SK-N-DZ (cell line): ENCODE measurements at places on chromosomes 5 and 9.

GRCh38 chr5:117315170-117315569 is 740.5 kb upstream of the SEMA6A start:
- DNase-seq, result no peak

DNA sequence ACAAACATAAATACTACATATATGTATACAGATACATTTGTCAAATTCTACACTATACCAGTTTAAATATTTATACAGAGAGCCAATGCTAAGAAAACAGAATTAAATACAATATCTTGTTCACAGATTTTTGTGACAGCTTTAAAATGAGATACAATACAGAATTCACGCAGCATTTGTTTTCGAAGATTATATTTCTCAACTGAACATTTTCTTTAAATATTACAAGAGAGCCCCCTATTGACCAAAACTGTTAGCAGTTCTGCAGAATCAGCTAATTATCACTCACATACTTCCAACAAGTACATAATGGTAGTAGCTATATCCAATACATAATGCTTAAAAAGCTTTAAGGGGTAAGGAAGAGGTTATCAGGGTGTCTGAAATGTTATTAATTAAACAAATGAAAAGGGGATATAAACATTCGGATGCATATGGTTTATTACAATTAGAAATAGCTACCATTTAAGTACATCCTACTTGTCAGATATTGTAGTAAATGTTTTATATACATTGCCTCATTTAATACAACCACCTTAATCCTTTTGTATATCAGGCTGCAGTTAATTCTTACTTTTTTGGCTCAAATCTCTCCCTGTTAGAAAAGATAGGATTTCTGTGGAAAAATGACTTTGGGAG is 31.7 kb downstream of the ZDHHC21 start:
- peak; percentile 21 for DNase-seq

GRCh38 chr9:87451149-87451548 is 46.5 kb upstream of the DAPK1 start:
- no peak for DNase-seq

GRCh38 chr9:129632460-129632859 is 6.5 kb downstream of the NTMT1 start:
- DNase-seq, result no peak

- DNase-seq, result no peak
These were observed 26.7 kb downstream of the FAM219A start for GRCh38 chr9:34431667-34432066.

DNA sequence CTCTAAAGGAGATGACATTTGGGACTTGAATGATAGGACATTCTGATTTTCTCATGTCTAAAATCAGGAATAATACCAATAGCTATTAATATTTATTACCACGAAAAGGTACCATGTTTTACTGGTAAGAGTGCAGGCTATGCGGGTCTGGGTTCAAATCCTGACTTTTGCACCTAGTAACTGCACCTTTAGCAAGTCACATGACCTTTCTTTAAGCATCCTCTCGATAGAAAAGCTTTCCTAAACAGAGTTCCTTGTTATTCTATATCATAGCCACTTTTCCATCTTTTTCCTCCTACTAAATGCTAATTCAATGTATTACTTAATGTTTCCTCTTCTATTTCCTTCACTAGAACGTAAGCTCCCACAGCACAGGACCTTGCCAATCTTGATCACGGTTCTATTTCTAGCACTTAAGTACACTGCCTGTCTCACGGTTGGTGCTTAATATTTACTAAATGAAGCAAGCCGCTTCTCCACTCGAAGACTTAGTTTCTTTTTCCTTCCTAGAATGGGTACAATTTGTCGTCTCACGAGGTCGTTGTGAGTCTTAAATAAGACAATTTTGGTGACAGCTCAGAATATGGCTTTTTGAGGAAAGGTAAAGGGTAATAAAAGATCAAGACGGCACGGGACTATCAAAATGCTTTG is 816 bp downstream of the RBM18 start:
- no peak for DNase-seq

DNA sequence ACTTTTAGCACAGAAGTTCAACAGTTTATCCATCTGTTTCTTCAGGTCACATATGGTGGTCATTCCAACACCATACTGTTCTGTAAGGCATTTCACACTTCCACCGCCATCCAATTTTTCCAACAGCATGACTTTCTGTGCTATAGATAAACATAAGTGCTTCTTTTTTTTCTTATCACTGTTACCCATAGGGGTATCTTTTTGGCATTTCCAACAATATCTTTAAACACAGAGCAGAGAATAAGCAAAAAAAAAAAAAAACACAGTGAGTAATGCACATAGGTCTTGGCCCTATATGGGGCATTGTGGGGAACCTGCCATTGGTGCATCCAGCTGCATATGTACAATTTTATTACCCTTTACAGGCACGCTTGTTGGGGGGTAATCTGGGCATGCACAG is 12.2 kb upstream of the ZNF367 start:
- no peak for DNase-seq

- no peak for DNase-seq
These were observed 44.2 kb upstream of the TLX3 start for GRCh38 chr5:171264843-171265242.

GRCh38 chr5:4777435-4777834 is 362.7 kb upstream of the ADAMTS16 start:
- no peak for DNase-seq

- DNase-seq, result no peak
These were observed 15.1 kb downstream of the GPSM1 start for GRCh38 chr9:136342181-136343120.

DNA sequence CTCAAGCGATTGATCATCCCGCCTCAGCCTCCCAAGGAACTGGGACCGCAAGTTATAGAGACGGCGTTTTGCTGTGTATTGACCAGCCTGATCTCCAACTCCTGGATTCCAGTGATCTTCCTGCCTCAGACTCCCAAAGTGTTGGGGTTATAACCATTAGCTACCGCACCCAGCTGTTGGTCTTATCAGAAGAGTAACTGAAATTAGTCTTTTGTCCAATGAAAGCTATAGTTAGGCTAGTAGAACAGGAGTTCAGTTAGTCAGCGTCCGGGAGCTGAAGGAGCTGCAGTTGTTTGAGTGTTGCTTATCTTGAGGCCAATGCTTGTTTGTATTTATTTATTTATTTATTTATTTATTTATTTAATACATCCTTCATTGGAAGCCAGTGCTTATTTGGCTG is 3.2 kb upstream of the MIGA2 start:
- DNase-seq, result no peak

DNA sequence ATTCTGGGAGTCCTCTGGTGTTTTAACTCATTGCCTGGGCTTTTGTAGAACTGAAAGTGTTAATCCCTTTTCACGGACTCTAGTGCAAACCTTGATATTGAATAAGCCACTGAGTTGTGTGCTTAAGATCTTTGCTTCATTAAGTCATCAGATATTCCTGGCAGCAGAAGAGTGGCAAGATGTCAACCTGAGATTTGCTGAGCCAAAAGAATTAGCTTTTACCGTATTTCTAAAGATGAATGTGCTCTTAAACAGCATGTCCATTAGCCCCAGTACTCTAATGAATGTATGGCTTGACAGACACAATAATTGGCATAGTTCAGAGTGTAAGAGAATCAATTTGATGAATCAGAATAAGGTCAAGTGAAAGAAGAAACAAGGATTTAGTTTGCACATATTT is 87.2 kb upstream of the CDH6 start:
- no peak for DNase-seq

DNA sequence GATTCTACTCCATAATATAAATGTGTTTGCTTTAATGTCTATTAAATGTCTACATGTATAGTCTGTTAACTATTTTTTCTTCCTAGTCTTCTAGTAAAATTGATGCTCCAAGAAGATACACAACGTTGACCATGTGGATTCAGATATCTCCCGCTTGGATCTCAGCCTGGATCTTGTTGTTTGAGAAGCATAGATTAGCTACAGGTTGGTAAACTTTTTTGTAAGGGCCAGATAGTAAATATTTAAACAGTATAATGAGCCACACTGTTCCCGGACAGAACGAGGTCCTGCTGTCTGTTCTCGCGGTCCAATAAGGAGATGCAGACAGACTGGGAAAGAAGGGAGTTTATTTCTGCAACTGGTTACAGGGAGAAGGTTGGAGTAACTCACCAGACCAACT is 86.2 kb upstream of the IL12B start:
- no peak for DNase-seq

GRCh38 chr5:109769597-109770291 is 80.0 kb downstream of the MAN2A1 start:
- DNase-seq, result no peak

- peak; percentile 17 for DNase-seq
These were observed 495 bp downstream of the OSTF1 start for GRCh38 chr9:75088646-75089372.

GRCh38 chr9:91077624-91078368 is 276.2 kb downstream of the SYK start:
- no peak for DNase-seq

- no peak for DNase-seq
These were observed 13.1 kb upstream of the IFNA14 start for GRCh38 chr9:21252721-21253547.

DNA sequence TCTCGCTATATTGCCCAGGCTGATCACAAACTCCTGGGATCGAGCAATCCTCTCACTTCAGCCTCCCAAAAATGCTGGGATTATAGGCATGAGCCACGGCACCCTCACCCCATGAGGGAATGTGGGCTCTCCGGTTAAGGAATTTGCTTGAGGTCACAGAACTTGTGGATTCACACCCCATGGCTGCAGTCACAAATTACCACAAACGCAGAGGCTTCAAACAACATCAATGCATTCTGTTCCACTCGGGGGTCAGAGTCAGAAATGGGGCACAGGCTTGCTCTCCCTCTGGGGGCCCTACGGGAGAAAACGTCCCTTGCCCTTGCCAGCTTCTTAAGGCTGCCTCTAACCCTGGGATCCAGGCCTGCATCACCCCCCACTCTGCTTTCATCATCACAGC is 12.2 kb upstream of the SPINK4 start:
- DNase-seq, result no peak

GRCh38 chr9:126488881-126489404 is 124.8 kb upstream of the LMX1B start:
- DNase-seq, result no peak

DNA sequence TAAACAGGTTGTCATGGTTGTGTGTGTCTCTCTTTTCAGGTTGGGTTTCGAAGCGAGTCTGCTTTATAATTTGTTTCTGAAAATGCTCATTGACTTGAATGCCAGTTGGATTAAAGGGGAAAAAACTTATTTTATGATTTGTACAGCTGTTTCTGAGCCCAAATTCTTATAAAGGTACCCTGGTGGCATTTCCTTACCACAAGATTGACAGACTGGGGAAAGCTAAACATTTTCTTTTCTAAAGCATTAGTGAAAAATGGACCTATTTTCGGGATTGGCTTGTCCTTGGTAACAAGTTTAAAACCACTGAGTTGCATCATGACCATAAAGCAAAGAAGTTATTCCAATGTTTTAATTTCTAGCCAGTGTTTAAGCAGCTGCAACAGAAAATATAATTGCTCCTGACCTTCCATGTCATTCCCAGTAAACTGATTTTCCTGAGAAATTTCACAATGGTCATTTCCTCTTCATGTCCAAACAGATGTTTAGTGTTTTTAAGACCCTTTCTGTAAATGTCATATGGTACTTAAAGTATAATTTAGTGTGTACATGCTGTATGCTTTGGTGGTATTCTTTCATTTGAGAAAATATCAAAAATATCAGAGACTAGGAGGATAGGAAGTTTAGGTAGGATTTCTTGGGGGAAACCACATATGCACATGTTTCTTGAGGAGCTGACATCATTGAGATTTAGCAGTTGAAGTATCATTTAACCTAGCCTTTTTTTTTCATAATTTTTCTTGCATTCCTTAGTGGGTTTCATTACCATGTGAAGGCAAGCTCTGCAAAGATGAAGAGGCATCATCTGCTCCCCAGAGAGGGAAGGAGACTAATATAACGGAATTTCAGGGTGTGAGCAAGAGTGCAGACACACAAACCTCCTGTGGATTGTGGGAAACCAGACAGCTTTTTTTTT is 667.1 kb upstream of the RGMB start:
- DNase-seq, result no peak

GRCh38 chr5:79513704-79514390 is at the start of gene HOMER1:
Gene HOMER1, minus strand, starts transcription at chr5:79514134. Its CDS starts 1,360 bp downstream, at chr5:79512774.
- DNase-seq, result peak; percentile 80

GRCh38 chr9:105069285-105069684 is 141.3 kb upstream of the ABCA1 start:
- DNase-seq, result no peak

GRCh38 chr5:150521939-150522503 is 14.1 kb downstream of the NDST1 start:
- DNase-seq, result no peak

DNA sequence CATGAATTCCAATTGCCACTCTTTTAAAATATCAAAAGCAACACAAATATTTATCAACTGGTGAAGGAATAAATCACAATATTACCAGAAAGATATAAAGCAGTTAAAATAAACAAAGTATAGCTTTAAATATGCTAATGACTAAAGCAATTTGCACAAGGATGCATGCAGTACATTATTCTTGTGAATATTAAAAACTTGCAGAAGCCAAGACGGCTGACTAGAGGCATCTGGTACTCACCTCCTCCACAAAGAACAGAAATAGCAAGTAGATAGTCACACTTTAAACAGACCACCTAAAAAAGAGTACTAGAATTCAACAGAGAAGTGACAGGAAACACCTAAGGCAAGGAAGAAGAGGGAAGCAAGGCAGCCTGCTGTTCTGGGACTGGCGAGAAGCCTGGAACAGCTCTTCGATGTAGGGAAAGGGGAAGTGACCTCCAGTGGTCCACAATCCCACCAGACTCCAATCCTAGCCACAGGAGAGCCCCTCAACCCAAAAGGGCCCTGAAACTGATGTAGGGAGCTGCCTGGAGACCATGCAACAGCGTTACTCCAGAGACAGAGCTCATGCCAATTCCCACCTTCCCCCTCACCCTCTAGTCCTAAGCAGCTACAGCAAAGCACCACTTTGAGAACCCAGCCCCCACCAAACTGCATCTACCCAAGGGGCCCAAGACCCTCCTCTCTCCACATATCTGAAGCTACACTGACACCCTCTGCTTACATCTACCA is 86.3 kb downstream of the LPAR1 start:
- no peak for DNase-seq

DNA sequence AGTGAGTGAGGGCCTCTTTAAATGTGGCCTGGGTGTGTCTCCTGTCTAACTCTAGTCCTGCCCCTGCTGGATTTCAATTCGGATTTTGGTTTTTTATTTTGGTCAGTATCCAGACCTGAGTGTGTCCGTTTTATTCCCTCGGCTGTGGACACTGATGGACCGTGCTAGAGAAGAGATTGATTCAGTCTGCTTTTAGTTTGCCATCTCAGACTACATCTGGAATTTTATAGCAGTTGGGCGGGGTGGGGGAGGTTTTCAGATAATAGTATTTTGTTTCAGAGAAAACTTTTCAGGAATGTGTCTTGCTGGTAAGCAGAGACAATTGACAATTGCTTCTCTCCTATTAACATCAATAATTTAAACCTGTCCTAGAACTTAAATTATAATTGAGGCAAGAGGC is 308.1 kb downstream of the ARHGAP26 start:
- DNase-seq, result no peak

- DNase-seq, result no peak
These were observed 145.0 kb upstream of the SLC28A3 start for GRCh38 chr9:84485539-84485938.

DNA sequence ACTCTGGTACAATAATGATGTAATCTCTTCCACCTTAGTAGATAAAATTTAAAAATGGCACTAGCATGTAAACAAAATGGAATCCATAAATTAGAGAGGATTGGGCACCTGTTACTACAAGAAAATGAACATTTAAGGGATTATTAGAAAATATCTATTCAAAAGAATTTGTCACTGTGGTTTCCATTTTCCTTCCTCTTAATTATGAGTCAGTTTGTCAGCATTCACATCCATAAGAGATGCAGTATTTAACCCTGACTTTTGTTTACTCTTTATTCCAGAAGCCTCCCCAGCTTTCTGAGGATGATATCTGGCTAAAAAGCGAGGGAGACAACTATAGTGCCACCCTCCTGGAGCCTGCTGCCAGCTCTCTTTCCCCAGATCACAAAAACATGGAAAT is 72.1 kb downstream of the C9orf152 start:
- DNase-seq, result no peak
